HT1080 (cell line): ENCODE measurements at places on chromosomes 5 and 9. TPM values are rescaled to one million over a fixed set of nuclear protein-coding genes. Genes with fewer than 3 reads are reported as not detected.

The LHX2 gene
- not detected in 2 replicates for total RNA-seq

The PCDHB6 gene
- total RNA-seq, result 0.13 and 0.27 TPM in 2 replicates

The TEK gene
- 0.26 and 0.33 TPM in 2 replicates for total RNA-seq

The REEP2 gene
- 1.6 and 2.6 TPM in 2 replicates for total RNA-seq

The PCDHA7 gene
- total RNA-seq, result not detected in 2 replicates

The SPATA31E1 gene
- total RNA-seq, result not detected in 2 replicates

The ADAMTS16 gene
- 3.9 and 4.7 TPM in 2 replicates for total RNA-seq

The SLC1A3 gene
- total RNA-seq, result 23.7 and 27.1 TPM in 2 replicates

The SNCAIP gene
- total RNA-seq, result 3.6 and 6.5 TPM in 2 replicates

The DMRT2 gene
- not detected in 2 replicates for total RNA-seq

The PPP1R26 gene
- 31.9 and 36.2 TPM in 2 replicates for total RNA-seq

The DIRAS2 gene
- total RNA-seq, result not detected in 2 replicates

The GALT gene
- 11.2 and 15.0 TPM in 2 replicates for total RNA-seq

The WDR31 gene
- total RNA-seq, result 0.43 TPM in 1 of 2 replicates, not detected in the other

The FOXD4L5 gene
- not detected in 2 replicates for total RNA-seq

The ADAMTS2 gene
- total RNA-seq, result 0.43 and 0.69 TPM in 2 replicates

The LRRC26 gene
- total RNA-seq, result not detected in 2 replicates

The GKAP1 gene
- 1.9 and 2.0 TPM in 2 replicates for total RNA-seq

The BHMT gene
- not detected in 2 replicates for total RNA-seq

The CEL gene
- total RNA-seq, result 0.45 TPM in 1 of 2 replicates, not detected in the other

The ENHO gene
- 5.0 TPM in 2 replicates for total RNA-seq

The FBP2 gene
- not detected in 2 replicates for total RNA-seq
